ENCODE measurements at places on chromosomes 6 and 20.
A peak's percentile ranks its signal among the peaks of the same experiment; 100 is the strongest.

DNA sequence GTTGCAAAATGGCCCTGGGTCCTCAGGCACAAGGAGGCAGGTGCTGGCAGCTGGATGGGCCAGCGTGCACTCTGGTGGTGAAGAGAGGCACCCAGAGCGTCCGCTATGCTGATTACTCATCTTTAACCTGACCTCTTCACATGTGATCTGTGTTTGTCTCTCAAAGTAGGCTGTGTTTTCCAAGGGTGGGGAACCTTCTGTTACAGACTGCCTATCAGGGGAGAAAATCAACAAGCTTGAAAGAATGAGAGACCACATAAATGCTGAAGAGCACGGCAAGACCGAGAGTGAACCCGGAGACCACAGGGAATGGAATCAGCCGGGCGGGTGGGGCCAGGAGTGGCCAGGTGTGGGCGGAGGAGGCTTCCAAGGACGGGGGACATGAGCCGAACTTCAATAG is 16.2 kb downstream of the BNIP5 start:
- no peak for DNase-seq

GRCh38 chr20:60883496-60883895 is 368.6 kb upstream of the CDH4 start:
- no peak for DNase-seq

- DNase-seq = no peak
These were observed 6.4 kb downstream of the PLTP start for GRCh38 chr20:45905505-45906079.

- no peak for DNase-seq
These were observed 200.6 kb downstream of the GMPR start for GRCh38 chr6:16438718-16439591.

DNA sequence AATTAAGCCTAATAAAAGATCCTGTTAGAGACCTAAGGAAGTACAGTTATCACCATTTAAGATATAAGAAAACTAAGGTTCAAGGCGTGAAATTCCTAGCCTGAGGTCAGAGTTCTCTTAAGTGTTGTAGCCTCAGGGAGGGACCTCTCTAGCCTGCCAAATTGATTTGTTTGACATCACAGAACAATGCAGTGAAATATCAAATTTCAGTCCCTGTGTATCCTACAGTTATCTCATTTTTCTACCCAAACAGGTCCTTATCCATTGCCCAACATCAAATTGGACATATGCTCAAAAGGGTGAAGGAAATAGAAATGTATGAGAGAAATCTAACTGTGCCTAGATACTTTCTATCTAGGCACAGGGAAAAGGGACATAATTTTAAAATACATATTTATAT is 63.0 kb downstream of the NCOA7 start:
- DNase-seq = no peak

- DNase-seq = no peak
These were observed 107.0 kb upstream of the EYS start for GRCh38 chr6:65814071-65814470.

DNA sequence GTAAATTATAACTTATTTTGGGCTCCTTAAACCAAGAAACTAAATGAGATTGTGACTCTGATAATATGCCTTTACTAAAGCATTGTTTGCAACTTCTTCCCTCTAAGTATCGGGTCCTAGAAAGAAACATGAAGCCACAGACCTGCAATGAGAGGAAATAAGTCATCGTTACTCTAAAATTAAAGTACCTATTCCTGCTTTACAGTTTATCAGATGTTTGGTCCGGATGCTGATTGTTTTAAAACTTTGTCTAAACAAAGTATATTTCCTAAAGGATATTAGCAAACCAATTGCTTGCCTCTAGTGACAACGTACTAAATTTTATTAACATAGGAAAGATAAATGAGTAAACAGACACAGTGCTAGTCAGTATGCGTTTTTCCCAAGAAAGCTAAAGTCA is 216.8 kb downstream of the GJA1 start:
- DNase-seq = no peak

GRCh38 chr6:159092631-159093030 is 47.8 kb upstream of the TAGAP start:
- peak; percentile 31 for DNase-seq

- no peak for DNase-seq
These were observed 39.7 kb downstream of the NTSR1 start for GRCh38 chr20:62748311-62748710.

DNA sequence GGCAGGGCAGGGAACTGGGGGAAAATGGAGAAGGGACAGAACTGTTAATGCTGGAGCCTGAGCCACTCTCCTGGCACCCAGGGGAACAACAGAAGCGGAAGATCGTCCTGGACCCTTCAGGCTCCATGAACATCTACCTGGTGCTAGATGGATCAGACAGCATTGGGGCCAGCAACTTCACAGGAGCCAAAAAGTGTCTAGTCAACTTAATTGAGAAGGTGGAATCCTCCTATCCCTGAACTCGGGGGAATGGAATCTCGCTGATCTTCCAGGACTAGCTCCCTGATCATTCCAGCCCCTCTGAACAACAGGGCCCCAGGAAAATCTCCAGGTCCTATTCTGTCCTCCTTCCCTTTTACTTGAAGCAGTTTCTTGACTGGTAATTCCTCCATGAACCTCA is 2.0 kb downstream of the CFB start:
- no peak for DNase-seq

DNA sequence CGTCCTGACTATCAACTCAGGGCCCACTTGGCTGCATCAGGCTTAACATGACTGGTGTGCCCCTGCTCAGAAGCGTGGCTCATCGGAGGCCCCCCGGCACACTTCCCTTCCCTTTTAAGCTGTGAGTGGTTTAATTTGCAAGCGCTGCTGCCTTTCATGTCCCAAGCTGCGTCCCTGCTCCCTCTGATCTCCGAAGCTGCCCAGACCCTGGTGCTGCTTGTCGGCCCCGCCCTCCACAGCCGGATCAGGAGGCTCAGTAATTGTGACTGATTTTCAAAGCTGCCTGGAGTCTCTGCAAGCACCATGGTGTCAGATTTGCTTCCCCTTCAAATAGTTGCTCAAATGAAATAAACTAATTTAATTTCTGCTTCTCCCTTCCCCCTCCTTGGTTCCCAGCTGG is 71.1 kb downstream of the CDH22 start:
- DNase-seq = no peak

GRCh38 chr6:105135907-105136430 is 43.8 kb downstream of the POPDC3 start:
- DNase-seq = no peak

GRCh38 chr6:56803594-56803993 is 151.3 kb upstream of the BEND6 start:
- DNase-seq = no peak

DNA sequence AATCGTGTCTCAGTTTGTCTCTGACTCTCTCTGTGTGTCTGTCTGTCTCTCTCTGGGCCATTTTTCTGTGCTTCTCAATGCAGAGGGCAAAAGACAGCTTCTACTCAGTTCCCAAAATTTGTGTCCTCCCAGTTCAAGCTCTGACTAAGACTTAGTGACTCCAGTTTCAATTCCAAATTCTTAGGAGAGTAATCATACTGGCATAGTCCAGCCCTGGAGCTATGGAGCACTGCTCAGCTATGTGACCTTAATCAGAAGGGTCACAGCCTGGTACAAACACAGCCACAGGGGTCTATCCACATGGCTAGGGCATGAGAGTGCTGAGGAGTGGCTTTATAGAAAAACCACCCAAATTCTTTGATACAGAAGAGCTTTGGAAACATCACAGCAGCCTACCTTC is 91.9 kb downstream of the FOXF2 start:
- no peak for DNase-seq

GRCh38 chr20:50380697-50381040 is 129.5 kb upstream of the PTPN1 start:
- no peak for DNase-seq

- no peak for DNase-seq
These were observed 7.1 kb upstream of the LKAAEAR1 start for GRCh38 chr20:64091340-64091739.

DNA sequence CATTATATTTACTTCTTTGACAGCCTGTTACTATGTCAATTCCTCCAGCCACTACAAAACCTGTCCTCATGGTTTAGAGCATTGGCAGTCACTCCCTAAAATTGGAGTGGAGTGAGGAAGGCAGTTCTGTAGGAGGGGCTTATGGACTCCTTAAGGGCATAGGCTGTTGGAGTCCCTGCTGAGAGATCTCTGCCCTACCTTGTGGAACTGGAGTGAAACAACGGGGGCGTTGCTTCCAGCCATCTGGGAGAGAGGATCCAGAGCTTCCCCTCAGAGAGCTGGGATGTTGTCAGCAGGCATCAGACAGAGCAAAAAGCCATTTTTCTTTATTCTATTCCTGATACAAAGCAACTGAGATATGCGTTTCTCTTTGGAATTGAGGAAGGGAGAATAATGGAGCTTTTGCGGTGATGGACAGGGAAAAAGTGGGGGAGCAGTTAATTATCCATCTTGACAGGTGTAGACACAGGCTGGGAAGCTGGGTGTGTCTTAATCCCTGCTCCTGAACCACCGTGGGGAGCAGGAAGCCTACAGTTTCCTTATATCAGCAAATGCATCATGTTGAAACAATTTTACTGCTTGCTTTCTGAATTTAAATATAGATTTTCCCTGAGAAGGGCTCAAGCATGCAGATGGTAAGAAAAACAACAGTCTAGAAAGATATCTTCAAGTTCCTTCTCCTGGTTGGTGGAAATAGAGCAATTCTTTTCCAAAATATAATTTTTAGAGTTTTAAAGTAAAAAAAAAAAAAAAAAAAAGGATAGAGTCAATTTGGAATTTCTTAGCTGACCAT is 402.5 kb downstream of the PLCB1 start:
- DNase-seq = no peak

DNA sequence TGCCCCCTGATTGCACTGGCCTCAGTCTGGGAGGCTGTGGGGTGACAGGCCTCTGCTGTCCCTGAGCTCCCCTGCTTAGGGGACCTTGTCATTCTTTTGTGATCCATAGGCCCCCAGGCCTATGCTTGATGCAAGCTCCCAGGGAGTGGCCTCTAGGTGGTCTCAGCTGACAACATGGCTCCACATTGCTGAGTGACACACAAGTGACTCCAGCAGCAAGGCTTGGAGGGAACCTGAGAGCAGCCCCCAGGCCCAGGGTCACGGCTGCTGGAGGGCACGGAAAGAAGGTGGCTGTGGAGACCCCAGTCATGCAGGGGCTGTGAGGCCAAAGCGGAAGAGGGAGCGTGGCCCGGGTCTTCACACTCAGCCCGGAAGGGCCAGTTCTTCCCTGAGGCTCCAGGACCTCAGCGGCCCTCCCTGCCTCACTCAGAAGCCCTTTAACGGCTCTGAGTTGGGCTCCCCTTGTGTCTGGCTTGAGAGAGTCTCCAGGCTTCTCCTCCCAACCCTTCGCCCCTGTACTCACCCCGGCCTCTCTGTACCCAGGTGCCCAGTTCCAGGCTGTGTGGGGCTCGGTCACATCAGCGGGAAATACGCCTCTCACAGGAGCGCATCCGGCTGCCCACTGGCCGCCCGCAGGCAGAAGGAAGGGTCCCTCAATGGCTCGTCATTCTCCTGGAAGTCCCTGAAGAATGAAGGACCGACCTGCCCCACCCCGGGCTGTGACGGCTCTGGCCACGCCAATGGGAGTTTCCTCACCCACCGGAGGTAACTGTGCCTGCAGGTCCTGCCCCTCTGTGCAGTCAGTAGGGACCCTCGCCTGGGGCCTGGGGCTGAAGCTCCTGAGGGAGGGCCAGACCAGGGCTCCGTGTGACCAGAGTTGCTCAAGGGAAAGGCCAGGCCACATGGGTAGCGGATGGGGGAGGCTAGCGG is 23.7 kb upstream of the PCMTD2 start:
- DNase-seq = no peak

- DNase-seq = peak; percentile 9
These were observed 161.3 kb downstream of the PHACTR3 start for GRCh38 chr20:59765599-59766177.

- no peak for DNase-seq
These were observed 223.1 kb downstream of the EYA2 start for GRCh38 chr20:47117773-47118172.

DNA sequence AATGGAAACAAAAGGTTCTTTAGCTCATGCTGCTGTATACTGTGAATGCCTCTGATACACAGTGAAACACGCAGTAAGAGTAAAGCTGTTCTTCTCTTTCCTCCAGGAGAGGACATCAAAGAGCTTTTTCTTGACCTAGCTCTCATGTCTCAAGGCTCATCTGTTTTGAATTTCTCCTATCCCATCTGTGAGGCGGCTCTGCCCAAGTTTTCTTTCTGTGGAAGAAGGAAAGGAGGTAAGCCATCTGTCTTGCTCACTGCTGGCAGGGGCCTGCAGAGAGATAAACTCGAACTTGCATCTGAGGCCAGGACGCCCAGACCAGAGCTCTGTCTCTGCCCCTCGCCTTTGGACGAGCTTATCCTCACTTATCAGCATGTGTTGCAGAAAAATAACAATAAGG is 37.7 kb downstream of the LY86 start:
- DNase-seq = no peak

DNA sequence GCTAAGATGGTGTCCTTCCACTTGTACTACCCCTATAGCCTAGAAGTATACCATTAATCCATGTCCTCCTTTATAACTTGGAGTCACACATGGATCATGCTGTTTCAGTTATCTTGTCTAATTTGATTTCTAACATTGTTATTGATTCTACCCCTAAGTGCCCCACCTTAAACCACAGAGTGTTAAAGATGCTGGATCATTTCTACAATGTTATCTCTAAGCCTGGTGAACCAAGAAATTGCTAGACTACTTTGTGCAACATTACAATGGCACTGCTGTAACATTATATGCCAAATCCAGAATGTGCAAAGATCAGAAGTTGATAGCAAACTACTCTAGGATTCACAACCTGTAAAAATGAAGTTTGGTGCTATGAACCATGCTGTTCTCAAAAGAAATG is 1.7 kb downstream of the CGA start:
- no peak for DNase-seq

DNA sequence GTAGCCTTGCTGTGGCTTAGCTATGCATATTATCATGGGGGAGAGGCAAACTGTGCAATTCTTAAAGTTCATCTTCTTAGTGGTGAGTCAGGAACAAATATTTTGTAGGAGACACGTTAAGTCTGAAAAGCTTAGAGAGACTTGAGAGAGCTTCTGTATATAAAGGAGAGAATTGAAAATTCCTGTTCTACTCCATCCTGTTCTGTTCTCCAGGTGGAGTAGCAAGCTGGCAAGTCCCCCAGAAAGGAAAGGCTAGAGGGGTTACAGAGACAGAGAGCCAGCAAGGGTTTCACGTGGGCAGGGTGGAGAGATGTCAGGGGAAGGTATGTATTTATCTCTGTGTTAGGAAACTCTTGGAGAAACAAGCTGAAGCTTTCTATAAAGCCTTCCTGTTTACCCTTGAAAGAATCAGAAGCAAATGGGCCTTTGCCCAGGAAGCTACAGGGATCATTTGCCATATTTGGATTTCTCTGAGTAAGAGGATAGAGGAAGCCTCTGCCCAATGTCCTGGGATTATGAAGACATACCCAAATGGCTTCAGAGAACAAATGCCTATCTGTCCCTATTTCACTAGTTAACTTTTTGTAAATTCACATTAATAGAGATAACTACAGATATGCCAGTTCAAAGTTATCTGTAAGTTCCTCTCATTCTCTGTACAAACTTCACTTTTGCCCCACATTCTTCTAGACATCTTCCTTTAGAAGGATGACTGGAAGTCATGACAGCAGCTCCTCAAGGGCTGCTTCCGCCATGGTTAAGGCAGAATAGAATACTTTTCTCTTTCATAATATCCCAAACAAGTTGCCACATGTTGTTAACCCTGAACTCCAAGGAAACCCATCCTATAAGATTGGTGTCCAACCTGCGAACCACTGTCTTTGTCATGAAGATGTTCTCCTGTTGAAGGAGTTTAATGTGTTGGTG is 126.7 kb upstream of the NEDD9 start:
- DNase-seq = no peak
